ENCODE measurements at places on chromosomes 6 and 20.

DNA sequence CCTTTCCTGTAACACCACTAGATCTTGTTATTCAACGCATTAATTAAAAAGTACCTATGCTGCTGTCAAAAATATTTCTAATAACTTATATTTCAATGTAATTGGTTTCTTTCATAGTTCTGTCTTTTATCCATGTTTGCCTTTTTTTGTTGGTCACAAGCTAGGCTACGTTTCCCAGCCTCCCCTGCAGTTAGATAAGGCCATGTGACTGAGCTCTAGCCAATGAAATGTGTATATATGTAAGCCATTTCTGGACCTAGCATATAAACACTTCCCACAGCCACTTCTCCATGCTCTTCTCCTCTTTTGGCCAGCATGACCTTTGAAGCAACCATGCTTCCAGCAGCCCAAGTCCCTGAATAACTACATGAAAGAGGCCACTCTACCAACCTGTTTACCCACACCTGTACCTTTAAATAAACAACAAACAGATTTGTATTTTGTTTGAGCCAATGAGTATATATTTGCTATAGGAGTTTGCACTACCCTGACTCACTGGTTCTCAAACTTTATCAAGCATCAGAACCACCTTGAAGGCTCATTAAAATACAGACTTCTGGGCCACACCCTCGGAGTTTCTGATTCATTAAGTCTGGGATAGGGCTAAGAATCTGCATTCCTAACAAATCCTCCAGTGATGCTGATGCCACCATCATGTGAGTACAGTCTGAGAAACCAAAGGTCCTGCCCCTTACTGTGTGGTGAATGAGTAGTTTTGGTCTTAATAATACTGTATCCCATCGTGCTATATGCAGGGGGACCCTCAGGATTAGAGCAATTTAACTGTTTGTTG is 45.6 kb upstream of the BEND6 start:
- DNase-seq, result no peak

DNA sequence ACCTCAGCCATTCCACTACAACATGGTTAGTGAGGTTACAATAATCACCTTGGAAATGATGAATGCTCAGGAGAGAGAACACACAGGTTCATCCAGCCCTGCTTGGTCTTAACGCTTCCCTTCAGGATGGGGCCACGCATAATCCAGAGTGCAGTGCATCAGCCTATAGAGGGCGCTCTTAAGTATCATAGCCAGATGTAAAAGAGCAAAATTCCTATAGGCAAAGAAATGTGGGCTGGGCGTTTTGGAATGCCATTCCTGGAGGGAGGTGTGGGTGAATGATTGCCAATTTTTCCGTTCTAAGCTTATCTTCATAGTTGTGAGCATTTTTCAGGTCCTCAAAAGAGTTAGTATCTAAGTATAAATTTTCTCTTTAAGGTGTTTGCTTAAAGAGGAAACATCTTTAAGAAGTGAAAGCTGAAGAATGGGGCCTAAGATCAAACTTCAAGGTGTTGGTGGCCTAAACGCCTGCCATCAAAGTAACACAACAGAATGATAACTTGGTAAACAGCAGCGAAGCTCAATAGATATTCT is 1.8 kb downstream of the RIPOR2 start:
- DNase-seq, result peak; percentile 74

GRCh38 chr20:21090721-21091120 is 15.4 kb downstream of the LINC00237 start:
- DNase-seq, result no peak

GRCh38 chr6:123575188-123575587 is 61.6 kb downstream of the TRDN start:
- no peak for DNase-seq

DNA sequence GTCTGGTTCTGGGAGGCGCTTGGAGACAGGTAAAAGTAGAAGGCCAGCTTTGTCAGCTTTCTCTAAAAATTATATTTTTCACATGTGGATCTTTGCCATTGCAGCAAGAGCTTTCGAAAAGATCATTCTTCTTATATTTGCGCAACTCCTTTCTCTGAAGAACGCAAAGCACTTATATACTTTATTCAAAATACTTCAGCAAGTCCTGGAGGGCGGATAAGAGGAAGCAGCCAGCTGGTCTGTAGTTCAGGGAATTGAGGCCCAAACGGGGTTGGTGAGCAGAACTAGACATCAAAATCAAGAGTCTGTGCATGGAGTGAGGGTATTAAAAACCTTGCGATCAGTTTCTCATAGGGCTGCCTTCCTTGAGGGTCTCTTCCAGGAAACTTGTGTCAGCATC is 182.3 kb downstream of the DTNBP1 start:
- DNase-seq, result no peak

GRCh38 chr6:75096966-75097365 is 108.9 kb downstream of the COL12A1 start:
- DNase-seq, result no peak

DNA sequence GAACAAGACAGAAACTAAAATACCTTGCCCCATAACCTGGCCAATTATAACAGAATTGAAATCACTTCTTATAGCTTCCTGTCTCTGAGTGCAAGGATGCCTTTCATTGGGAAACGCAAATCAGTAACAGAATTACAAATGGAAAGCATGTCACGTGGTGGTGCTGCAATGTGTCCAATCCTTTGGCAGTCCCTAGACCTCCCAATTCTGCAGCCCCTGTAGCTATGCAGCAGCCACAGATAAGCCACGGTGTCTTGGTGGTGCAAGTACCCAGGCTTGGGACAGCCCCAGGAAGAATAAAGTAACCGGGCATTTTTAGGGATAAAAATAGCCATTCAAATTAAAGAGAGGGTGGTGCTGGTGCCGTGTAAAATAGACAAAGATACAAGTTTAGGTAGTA is 134.6 kb upstream of the CCN2 start:
- no peak for DNase-seq

DNA sequence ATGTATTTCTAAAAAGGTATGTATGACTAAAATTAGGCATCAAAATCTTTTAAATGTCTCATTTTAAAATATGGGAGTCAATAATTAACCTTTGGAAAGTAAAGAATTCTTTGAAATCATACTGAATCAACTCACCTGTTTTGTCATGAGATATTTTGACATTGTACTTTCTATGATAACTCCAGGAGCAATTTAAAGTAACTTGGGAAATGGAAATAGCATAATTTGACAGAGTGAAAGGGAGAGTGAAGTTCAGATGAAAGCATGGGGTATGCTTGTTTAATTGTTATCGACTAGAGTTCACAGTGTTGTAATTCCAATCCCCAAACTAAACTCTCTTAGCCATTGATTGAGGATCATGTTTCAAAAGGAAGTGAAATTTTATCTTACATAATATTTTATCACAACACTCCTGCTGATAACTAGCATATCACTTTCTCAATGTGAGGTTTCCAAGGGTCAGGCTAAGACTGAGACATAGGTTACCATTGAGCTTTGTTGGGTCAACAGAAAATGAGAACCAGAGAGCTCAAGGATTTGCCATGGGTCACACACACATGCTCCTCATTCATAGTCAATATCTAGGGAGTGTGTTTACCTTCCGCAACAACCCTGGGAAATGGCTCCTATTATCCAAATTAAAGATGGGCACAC is 2.3 kb downstream of the GSTA1 start:
- DNase-seq, result no peak

- no peak for DNase-seq
These were observed 16.4 kb downstream of the TRIM27 start for GRCh38 chr6:28907394-28907793.

DNA sequence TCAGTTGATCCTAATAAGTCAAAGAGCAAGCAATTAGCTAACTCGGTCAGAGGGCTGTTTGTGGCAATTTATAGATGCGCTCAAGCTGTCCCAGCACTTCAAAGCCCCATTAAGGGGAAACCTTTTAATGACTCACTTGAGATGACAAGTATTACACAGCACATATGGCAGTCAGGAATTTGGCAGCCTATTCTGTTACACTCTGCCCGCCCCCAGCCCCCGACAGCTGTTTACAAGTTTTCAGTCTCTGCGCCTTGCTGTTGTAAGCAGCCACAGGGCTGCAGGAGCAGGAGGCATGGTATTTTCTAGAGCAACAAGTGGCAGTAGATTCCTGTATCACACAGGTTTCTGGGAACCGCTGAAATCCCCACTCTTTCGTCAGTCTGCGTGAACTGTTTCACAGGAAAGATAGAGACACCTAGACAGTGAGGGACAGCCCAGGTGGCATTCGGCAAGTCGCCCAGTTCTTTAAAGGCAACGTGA is 263.0 kb downstream of the FOXC1 start:
- DNase-seq, result no peak

DNA sequence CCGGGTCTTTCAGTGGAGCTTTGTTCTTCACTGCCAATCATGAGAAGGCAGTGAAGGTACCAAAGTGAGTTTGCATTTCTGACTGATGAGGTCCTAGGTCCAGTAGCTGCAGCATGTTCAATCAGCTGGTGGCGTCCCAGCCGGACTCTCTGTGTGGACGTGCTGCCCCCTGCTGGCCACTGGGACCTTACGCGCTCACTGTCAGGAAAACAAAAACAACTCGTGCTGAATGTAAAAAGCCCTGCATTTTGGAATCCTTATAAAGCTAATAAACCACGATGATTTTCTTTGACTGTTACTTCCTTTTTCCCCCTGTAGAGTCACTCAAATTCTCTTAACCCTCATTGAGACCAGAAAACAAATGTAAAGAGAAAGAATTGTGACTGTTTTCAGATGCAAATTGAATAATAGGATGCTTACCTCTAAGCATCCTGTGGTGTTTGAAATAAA is 4.9 kb upstream of the CD24 start:
- DNase-seq, result peak; percentile 74

- DNase-seq, result no peak
These were observed 168.0 kb upstream of the LRFN2 start for GRCh38 chr6:40755046-40755681.

DNA sequence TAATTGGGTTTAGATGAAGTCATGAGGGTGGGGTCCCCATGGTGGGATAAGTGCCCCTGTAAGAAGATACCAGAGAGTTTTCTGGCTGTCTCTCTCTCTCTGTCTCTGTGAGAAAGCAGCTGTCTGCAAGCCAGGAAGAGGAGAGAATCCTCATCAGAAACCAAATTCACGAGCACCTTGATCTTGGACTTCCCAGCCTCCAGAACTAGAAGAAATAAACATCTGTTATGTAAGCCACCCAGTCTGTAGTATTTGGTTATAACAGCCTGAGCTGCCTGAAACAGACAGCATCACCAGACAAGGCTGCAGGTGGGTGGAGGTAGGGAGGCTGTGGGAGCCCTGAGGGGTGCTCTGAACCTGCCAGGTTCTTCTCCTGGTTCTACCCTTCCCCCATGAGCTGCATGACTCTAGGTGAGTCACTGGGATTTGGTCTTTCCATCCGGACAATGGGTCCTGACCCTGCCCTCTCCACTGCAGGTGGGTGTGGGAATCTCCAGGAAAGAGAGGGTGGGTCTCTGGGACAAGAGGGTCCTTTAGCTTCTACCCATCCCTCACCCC is 34.3 kb upstream of the VEGFA start:
- no peak for DNase-seq

- no peak for DNase-seq
These were observed 318.0 kb downstream of the DOK5 start for GRCh38 chr20:54793291-54793992.

DNA sequence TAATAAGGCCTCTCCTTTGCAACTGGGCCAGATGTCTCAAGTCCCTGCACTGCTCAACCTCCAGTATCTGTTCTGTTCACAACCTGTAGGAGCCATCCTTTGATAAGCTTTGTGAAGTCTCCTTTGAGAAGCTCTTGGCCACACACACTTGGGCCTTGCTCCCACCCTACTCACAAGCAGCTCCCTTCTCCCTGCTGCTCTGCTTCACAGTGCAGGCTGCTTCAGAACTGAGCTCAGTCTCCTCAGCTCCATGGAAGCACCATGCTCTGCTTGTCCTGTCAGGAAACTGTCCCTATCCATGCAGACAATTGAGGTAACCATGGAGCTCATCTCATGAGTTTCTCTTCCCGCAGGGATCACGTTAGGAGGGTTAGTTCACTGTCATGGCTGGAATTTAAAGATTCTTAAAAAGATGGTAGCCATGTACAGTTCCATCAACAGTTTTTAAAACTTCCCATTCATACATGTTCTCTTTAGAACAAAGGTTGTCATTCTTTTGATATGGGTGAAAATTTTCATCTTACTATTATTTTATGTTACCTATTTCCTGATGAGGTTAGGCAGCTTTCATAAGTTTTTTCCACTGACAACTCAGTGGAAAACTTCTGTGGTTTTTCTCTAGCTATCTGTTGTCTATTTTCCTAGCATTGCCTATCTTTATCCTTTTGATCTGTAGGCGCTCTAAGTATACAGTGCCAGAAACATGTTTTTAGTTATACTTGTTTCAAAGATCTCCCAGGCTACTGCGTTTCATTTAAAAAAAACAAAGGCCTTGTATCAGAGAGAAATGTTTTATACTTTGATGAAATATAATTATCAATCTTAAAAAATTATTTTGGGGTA is 62.6 kb downstream of the AK9 start:
- DNase-seq, result no peak

DNA sequence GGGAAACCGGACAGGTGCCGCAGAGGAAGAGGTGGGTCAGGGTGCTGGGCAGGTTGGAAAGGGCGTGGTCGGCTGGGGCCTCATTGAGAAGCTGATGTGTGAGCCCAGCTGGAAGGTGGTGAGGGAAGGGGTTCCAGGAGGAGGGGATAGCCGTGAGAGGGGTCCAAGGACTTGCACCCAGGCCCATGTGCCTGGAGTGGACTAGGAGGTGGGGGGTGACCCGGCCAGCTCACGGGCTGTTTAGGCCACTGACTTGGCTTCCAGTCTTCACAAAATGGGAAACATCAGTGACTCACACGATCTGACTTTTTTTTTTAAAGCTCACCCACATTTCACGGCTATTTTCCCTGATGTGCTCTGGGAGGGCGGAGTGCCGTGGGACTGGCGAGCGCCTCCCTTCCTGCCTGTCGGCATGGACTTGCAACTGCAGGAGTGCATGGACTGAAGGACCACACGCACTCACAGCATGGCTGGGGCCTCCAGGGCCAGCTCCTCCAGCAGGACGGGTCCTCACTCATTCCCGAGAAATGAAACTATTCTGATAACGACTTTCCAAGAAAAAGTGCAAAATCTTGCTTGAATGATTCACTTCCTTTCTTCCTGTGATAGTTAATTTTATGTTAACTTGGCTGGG is 13.5 kb upstream of the PDE10A start:
- no peak for DNase-seq

GRCh38 chr20:34978092-34978744 is 22.6 kb downstream of the MYH7B start:
- DNase-seq, result no peak

GRCh38 chr6:112920994-112921393 is 573.9 kb downstream of the RFPL4B start:
- DNase-seq, result no peak

- peak; percentile 11 for DNase-seq
These were observed 172.2 kb downstream of the AIG1 start for GRCh38 chr6:143232849-143233248.

GRCh38 chr6:170024940-170025339 is 265.9 kb downstream of the DLL1 start:
- DNase-seq, result no peak

All from CD4-positive, alpha-beta T cell treated with Interleukin-21 for 1 hour (primary cell).